ENCODE measurements at places on chromosomes 5 and 9.

DNA sequence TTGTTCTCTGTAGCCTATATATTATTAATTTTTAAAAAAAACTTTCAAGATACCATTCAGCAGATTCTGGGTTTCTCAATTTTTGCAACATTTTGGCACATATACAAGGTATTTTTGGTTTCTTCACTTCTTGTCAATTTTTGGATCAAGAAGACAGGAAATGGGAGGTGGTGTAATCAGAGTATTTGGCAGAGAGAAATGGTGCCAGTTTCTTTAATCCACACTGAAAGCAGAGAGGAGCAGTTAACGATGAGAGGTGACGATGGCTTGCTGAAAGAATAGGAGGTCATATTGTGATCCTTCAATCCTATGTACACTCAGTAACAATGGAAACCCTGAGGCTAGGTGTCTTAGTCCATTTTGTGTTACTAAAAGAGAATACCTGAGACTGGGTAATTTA is 16.4 kb downstream of the NNT start:
- DNase-seq = no peak

DNA sequence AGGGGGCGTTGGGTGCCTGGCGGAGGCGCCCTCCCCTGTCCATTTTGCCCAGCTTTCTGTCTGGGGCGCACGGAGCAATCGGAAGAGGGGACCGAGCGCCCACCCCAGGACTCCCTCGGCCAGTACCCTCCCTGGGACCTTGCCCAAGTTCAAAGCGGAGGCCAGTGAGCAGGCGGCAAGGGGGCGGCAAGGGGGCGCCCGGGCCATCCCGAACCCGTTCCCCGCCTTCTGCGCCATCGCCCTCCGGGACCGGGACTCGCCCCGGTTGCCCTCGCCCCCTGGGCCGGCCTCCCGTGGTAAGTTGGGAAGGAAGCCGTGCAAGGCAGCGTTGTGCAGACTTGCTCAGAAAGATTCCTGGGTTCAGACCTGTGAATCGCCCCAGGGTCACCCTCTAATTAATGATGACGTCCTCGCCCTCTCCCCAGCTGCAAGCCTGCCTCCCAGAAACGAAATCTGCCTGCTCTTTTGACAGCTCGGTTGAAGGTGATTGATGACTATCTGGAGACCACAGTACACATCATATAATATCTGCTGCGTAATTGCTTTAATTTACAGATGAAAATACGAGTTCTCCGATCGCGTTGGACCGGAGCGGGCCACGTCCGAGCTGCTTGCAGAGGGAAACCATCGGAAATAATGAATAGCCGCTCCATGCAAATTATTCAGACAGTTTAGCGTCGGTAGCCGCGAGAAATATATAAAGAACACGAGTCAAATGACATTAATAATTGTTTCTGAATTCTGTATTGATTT is 1.4 kb upstream of the IRX4 start:
- DNase-seq = no peak

GRCh38 chr9:82940376-82940775 is 122.6 kb downstream of the RASEF start:
- DNase-seq = no peak

DNA sequence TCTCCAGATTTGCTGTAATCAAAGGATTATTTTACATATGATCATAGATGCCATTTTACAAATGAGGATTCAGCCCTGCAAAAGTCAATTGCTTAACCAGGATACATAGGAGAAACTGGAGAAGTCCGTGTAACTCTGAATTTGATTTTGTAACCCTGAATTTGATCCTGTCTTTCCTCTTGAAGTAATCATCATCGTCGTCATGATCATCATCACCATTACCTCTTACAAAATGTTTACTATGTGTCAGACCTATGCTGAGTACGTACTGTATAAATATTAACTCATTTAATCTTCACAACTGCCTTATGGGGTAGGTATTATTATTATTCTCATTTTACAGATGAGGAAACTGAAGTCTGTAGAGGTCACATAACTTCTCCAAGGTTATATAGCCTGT is 271.5 kb downstream of the DOCK8 start:
- no peak for DNase-seq

DNA sequence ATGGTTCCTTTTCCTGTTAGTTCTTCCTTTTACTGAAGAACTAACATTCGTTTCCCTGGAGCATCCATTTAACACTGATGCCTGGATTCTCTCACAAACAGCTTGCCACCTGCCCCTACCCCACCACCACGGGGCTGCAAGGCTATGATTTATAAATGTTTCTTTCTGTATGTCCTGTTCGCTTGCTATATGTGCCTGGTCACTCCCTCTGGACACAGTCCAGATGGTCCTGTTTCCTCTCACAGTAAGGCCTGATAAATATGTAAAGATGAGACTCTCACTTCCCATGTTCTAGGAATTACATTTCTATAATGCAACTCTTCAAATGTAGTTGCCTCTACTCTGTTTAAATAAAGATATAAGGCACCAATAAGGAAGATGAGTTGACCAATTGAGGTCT is 146.4 kb upstream of the SHB start:
- DNase-seq = no peak

DNA sequence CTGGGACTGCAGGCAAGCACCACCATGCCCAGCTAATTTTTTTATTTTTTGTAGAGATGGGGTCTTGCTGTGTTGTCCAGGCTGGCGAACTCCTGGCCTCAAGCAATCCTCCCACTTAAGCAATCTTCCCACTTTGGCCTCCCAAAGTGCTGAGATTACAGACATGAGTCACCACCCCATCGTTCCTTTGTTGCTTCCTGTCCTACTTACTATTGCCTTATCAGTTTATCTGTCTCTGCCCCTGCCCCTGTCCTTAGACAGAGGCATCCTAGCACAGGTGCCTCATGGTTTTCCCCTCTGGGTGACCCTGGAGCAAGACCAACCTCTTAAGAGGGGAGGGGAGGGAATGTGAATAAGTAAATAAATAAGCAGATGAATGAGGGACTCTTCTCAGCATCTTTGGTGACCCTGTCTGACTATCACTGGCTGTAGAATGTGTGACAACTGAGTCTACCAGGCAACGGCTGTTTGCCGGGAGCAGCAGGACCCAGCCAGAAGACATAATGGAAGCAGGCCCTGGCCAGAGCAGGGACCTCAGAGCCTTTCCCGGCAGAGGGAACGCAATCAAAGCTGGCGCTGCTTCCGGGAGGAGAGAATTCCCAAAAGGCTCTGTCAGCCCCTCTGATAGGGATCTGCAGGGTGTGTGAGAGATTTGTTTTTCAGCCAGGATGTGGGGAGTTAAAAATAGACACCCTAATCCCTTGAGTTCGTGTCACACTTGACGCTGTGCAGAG is 43.8 kb upstream of the DAB2IP start:
- DNase-seq = no peak

GRCh38 chr9:98807814-98808195 is 335 bp downstream of the GALNT12 start:
- no peak for DNase-seq

GRCh38 chr5:2751592-2752021 is at the start of gene IRX2:
IRX2 (minus strand) TSS chr5:2751677; CDS start chr5:2751413, 264 bp downstream.
- no peak for DNase-seq

DNA sequence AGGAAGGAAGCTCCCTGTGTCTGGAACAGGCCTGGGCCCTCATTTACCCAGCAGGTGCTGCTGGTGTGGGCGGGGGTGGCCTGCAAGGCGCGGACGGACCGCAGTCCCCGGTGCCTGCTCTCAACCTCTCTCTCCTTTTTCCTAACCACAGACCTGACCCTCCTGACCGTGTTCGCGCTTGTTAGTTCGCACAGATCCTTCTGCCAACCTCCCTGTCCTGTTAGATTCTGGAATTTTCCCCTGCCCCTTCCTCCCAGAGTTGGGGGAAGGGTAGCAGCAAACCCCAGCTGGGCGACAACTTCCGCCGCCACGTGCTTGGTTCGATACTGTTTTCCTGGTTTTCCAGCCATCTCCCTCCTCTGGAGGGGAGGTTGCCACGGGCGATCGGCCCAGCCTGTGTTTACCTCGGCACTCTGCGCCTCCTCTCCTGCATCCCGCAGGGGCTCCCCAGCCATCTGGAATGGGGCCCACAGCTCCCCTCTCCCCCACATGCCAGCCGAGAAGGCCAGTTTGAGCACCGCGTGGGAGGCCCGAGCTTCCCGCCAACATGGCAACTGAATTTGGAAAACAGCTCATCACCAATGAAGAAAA is 70.8 kb upstream of the UNC5A start:
- DNase-seq = no peak

DNA sequence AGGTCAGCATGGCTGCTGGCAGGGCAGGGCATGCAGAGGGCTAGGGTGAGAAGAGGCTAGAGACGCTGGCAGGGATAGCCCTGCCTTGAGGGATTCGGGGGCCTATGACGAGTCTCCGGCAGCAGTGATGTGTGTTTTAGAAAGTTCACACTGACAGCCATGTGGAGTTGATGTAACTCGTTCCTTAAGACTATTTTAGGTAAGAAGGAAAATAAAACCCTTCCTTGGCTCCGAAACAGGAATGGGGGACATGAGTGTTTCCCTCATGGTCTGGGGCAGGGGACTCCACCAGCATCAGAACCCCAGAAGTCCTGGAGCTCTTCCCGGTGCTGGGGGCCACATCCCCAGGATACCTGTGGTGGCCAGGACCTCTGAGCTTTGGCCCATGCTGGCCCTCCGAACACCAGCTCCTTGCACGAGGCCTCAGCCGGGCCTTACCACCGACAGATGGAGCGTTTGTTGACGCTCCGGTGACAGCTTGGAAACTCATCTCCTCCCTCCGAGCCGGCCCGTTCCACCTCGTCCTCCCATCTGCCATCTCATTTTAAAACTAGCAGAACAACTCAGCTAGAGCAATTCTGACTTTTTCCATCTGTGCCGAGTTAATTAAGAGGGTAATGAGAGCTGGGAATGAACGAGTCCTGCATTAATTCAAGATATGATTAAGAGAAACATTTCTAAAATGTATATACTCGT is 337.7 kb downstream of the CDK5RAP2 start:
- DNase-seq = no peak

DNA sequence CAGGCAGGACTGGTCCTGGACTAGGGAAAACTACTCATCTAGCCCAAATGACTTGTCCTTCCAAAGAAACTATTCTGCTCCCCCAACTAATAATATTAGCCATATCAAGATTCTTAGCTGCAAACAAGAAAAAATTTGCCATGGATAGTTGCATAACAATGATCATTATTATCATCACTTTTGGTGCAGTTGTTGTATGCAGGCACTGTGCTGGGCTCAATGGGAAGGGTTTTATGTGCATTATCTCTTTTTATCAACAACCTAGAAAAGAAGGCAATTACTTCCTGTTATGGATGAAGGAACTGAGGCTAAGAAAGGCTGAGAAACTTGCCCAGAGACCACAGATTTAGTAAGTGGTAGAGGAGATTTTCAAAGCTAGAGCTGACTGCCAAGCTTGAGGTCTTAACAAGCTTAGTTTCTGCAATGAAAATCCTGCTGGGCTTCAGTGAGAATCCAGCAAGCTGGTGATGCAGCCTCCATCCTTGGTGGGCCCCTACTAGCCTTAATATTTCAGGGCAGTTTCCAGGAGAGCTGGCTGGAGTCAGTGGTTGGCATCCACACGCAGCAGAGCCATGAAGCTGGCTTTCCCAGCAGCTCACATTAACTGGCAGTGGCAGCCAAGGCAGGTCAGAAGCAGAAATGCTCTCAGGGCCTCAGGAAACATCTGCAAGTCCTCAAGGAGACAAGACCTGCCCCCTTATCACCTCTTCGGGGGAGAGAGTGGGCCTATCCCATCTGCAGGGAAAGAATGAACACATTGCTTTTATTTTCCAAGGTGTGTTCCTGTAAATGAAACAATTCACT is 20.5 kb upstream of the MEGF9 start:
- DNase-seq = no peak

GRCh38 chr9:130118841-130119518 is 53.2 kb upstream of the NCS1 start:
- DNase-seq = no peak

DNA sequence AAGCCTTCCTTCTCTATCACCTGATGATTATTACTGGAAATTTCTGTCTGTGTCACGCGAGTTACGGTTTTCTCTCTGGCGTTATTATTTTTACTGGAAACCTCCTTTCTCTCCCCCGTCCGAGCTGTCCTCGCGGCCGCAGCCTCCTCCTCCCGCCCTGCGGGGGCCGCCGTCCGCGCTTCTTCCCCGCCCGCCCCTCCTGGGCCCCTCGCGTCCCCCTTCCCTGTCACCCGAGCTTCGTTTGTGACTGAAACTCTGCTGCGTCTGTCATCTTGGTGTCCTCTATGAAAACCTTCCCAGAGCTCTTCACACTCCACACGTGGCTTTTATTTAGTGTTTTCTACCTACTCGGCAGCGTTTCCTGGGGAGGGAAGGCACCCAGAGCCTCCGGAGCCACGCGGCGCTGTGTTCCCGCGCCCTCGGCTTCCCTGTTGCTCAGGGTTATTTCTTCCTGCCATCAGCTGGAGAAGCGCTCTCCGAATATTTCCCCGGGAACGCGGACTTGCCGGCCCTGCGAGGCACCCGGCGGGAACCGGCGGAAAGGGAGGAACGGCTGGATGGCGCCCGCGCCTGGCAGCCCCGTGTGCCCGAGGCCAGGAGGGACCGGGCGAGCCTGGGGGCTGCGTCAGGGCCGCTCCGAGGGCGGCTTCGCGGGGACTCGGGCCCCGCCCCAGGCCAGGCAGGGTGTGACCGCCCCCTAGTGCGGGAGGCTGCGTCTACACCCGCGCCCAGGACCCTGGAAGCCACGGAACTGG is 33.9 kb downstream of the TRIP13 start:
- no peak for DNase-seq

DNA sequence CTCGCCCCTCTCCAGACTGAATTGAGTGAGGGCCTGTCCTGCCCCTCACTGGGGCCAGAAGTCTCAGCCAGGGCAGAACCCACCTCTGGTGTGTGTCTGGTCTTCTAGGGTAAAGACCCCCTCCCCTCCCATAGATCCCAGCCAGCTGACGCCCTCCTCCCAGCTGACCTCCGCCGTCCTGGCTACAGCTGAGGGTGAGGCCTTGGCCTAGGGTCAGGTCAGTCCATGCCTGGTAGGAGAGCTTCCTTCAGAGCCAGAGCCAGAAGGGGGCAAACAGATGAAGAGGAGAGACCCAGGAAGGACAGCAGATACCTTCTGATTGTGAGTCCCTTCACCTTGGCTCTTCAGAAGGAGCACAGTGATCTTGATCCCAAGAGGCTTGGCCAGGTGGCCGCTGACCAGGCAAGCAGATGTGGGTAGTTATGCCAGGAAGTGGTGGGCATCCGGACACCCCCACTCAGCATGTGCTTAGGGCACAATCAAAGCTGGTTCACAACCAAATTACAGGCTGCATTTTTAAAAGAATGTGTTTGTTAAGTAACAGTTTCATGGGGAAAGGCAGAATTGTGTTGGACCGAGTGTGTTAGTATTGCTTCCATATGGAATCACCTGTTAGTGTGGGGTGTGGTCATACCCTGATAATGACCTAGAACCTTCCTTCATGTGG is 29.9 kb downstream of the JADE2 start:
- no peak for DNase-seq

- no peak for DNase-seq
Measured at GRCh38 chr9:130938184-130938651, 829 bp downstream of the FIBCD1 start.

- DNase-seq = no peak
Measured at GRCh38 chr9:126842220-126842842, 18.1 kb upstream of the ZBTB34 start.

DNA sequence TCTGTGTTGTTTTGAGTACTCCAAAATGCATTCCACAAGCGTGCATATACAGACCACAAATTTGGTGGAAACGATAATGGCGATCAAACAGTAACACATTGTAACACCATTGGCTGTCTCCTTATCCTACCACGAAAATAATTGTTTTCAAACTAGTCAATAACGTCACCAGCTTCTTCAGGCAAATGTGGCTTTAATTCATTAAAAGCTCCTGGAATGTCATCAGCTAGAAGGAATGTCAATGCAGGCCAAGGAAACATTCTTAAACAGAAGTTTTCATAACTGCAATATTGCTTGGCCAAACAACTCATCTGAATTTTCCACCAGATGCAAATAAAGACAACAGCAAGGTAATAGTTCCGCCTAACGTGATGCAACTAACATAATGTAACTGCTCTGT is 71.6 kb upstream of the XPA start:
- no peak for DNase-seq
